ENCODE measurements at places on chromosomes 12 and 14.

DNA sequence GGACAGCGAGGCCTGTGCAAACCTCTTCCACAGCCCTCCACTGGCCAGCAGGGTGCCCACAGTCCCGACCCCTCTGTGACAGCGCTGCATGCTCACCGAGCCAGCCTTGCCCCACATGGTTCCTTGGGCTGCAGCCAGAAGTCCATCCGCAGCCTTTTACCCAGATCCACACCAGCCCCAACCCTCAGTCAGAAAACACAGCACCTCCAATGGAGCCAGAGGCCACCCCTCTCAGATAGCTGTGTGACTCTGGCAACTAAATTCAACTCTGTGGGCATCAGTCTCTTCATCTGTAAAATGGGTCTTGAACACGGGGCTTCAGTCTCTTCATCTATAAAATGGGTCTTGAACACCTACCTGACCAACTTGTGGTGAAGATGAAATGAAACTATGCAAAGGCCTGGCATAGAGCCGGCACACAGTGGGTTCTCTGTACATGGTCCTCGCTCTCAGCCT, 38.0 kb downstream of the NFKBIA start:
- DNase-seq, result no peak

- DNase-seq, result peak; percentile 39
Measured at GRCh38 chr12:103326190-103326589, 169.6 kb downstream of the C12orf42 start.

- no peak for DNase-seq
Measured at GRCh38 chr12:83361071-83361470, 674.4 kb downstream of the TMTC2 start.

- DNase-seq, result no peak
Measured at GRCh38 chr12:76636121-76636692, 76.6 kb upstream of the OSBPL8 start.

GRCh38 chr14:79856381-79856780, 354.9 kb downstream of the DIO2 start:
- no peak for DNase-seq

DNA sequence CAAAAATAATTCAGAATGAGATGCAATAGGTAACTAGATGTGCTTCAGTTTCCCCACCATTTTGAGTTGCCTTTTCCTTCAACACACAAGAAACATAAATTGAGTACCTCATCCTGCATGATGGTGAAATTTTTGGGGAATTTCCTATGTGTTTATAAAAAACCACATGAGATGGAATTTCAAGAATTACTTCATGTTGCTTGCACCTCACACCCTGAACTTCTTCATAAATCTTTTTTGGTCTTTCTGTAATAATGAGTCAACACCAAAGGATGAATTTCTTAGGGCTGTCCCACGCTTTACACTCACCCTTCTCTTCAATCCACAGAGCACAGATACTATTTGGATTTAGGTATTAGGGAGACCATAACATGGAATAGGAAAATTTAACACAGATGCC, 22.6 kb upstream of the LUM start:
- DNase-seq, result no peak

GRCh38 chr14:65840118-65840751, 427.7 kb downstream of the FUT8 start:
- no peak for DNase-seq

GRCh38 chr14:77064521-77065178, 33.4 kb upstream of the CIPC start:
- no peak for DNase-seq

DNA sequence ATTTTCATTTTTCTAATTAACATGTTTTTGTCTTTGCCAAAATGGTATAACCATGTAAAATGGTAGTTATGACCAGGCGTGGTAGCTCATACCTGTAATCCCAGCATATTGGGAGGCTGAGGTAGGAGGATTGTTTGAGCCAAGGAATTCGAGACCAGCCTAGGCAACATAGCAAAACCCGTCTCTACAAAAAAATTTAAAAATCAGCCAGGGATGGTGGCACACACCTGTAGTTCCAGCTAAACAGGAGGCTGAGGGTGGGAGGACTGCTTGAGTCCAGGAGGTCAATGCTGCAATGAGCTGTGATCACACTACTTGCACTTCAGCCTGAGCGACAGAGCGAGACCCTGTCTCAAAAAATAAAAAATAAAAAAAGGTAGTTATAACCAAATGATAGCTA, 23.1 kb downstream of the PPTC7 start:
- DNase-seq, result no peak

- DNase-seq, result no peak
Measured at GRCh38 chr12:106975098-106975497, 11.8 kb downstream of the MTERF2 start.

DNA sequence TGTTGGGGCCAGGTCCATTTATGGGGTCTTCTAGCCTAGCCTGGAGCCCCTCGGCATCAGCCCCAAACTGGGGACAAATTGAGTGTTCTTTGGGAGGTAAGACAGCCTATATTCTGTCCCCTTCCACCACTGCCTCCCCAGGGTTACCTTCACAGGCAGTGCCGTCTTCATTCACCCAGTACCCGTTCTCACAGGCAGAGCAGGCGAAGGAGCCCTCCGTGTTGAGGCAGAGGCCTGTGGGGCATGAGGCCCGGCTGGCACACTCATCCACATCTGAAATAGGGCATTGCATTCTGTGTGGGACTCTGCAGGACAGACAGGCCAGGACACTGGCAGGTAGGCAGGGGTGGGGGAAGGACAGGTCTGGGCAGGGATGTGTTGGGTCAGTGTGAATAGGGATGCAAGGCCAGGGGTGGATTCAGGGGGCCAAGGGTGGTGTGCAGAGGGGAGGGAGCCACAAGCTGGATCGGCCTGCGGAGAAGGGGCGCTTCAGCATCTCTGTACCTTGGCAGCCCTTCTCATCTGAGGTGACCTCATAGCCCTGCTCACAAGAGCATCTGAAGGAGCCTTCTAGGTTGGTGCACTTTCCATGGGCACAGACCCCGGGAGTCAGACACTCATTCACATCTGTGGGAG, 16.1 kb downstream of the ISCA2 start:
- no peak for DNase-seq

DNA sequence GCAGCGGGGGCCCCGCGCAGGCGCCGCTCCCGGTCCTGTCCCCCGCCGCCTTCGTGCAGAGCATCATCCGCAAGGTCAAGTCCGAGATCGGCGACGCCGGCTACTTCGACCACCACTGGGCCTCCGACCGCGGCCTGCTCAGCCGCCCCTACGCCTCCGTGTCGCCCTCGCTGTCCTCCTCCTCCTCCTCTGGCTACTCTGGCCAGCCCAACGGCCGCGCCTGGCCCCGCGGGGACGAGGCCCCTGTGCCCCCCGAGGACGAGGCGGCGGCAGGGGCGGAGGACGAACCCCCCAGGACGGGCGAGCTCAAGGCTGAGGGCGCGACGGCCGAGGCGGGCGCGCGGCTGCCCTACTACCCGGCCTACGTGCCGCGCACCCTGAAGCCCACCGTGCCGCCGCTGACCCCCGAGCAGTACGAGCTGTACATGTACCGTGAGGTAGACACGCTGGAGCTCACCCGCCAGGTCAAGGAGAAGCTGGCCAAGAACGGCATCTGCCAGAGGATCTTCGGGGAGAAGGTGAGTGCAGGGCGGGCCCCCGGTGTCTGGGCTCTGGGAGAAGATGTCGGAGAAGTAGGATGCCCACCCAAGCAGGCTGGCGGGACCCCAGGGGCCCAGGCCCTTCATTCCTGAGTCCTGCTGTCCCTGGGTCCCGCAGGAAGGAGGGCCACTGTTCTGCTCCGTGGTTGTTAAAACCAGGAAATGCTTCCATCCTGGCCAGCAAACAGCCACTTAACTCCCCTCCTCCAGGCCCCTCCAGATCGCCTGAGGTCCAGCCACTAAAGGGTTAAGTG, 48.4 kb downstream of the PHETA1 start:
- no peak for DNase-seq

DNA sequence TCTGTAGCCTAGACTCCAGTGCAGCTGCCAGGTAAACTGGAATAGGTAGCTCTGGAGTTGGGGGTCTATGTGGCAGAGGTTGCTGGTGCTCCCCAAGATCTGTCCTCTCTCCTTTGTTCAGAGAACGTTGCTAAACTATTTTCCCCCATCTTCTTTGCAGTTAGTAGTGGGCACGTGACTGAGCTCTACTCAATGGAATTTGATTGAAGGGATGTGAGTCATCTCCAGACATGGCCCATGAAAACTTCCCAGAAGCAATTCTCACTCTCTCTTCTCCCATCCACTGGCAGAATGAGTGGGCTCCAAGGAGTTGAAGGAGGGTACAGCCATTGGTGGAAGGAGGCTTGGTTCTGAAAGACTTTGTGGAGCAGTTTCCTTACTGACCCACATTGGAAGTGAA, 44.0 kb downstream of the PAH start:
- DNase-seq, result no peak

DNA sequence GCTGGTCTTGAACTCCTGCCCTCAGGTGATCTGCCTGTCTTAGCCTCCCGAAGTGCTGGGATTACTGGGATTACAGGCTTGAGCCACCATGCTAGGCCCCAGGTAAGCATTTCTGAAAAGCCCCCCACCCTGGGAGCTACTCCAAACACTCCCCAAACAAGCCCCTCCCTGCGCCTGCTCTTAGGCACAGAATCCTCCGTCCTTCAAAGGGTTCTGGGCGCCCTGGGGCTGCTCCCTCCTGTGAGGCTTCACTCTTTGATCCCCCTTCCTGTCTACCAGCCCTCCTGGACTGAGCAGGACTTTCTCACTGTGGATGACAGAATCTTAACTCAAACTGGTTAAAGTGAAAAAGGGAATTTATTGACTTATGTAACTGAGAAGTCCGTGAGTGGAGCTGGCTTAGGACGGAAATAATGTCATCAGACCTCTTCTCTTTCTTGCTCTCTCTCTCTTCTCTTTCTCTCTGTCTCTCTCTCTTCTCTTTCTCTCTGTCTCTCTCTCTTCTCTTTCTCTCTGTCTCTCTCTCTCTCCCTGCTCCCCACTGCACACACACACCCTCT, 66.9 kb upstream of the CLMN start:
- no peak for DNase-seq

GRCh38 chr14:70292716-70293115, 66.8 kb downstream of the COX16 start:
- no peak for DNase-seq

- DNase-seq, result no peak
Measured at GRCh38 chr14:79652513-79653307, 558.6 kb downstream of the DIO2 start.

GRCh38 chr14:75979071-75979571, 2.7 kb downstream of the TGFB3 start:
- peak; percentile 49 for DNase-seq

DNA sequence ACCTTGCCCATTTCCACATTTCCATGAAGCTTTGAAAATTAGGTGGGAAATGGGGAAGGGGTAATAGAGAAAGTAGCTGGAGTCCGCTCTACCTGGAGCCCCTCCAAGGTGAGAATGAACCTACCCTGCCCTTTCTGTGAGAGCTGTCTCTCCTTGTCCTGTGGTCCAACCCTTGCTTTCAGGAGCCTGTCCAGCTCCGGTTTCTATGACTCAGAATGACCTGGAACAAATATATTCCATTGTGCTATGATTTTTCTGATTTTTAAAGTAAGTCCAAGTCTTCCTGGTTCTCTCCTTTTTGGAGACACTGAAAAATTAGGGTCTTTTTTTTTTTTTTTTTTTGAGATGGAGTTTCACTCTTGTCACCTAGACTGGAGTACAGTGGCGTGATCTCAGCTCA, 89.1 kb upstream of the VASH1 start:
- DNase-seq, result no peak

DNA sequence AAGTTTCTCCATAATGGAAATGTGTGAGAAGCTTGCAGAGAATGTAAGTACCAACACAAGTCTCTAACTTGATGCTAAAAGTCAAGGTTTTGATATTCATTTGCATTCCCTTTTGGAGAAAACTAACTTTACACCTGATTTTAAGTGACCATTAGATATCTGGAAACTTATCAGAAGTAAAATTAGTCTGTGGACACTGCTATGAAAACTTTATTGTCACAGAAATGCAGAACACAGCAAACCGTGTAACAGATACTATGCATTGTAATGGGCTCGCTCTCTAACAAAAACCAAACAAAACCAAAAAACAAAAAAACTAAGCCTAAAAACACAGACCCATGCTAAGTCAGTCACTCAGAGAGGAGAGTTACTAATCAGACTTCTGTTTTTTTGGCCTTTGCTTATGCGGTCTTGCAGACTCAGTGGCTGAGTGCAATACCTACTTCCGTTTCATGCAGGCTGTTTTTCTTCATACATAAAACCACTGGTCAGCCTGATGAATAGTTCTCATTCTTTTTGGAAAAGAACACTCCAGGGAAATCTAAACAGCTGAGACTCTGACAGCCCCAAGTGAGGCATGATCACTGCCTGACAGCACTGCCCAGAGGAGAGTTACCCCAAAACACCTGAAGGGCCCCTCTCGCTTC, 35.7 kb downstream of the NRDE2 start:
- no peak for DNase-seq

- no peak for DNase-seq
Measured at GRCh38 chr12:124586756-124587155, 19.3 kb upstream of the NCOR2 start.

- peak; percentile 79 for DNase-seq
Measured at GRCh38 chr14:75654127-75654732, 6.4 kb downstream of the ERG28 start.

DNA sequence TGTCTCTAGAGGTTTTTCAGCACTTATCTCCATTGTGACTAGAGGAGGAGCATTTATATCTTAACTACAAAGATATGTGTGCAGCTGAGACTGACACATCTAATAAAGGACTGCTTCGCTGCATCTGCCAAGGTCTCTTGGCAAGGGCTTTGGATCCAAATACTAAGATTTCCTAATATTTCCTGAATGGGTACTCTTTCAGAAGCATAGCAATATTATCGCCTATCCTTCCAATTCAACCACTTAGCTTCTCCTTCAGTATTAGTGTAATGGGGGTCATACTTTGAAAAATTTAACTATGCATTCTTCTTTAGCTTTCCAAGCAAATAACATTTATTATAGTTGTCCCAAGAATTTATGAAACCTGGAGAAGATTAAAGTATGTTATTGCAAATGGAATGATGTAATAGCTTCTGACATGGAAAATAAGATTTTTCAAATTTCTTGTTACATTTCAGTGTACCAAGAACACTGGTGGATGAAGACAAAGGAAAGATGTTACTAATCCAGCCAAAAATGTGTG, 243.0 kb upstream of the PDE3A start:
- no peak for DNase-seq

GRCh38 chr12:25121916-25122315, 73.0 kb downstream of the DNAI7 start:
- DNase-seq, result no peak

- peak; percentile 64 for DNase-seq
Measured at GRCh38 chr12:128853600-128854197, 421 bp downstream of the GLT1D1 start.

- DNase-seq, result peak; percentile 36
Measured at GRCh38 chr14:100067971-100068959, 3.0 kb downstream of the EVL start.

DNA sequence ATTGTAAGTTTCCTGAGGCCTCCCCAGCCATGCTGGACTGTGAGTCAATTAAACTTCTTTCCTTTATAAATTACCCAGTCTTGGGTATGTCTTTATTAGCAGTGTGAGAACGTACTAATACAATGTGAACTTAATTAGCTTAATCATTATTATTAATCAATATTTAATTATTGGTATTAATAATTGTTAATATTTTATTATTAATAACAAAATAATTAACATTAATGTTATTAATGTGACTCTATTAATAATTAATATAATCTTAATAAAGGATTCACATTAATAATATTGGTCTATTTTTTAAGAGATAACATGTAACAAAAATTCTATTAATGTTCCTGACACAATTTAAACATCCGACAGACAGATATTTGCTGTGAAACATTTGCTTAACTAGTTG, 164.9 kb upstream of the ATF7IP start:
- DNase-seq, result no peak

GRCh38 chr12:62372134-62372533, 94.5 kb upstream of the MON2 start:
- no peak for DNase-seq

Measured in GM20000 (cell line).